ENCODE measurements at places on chromosomes 7 and 10.

DNA sequence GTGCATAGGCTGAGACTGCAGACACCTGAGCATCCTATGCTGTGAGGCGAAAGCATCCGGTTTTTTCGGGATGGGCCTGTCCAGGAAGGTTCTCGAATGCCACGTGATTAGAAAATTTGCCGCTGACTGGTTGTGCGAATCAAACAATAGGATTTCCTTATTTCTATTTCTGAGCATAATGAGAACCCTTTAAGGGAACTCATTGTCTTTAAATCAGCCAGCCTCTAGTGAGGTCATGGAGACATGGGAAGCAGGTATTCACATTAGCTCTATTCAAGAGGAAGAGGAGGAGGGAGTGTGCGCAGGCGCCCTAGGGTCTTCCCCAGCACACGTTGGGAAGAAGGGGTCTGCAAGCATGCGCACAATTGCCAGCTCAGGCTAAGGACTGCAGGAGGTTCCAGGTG is 5.6 kb downstream of the GIMAP1 start:
- no peak for DNase-seq

GRCh38 chr10:21505711-21506278 is 19.7 kb downstream of the SKIDA1 start:
- DNase-seq = no peak

GRCh38 chr10:23850631-23851030 is 358.3 kb upstream of the KIAA1217 start:
- no peak for DNase-seq

GRCh38 chr7:116232920-116233319 is 22.6 kb downstream of the TES start:
- no peak for DNase-seq

DNA sequence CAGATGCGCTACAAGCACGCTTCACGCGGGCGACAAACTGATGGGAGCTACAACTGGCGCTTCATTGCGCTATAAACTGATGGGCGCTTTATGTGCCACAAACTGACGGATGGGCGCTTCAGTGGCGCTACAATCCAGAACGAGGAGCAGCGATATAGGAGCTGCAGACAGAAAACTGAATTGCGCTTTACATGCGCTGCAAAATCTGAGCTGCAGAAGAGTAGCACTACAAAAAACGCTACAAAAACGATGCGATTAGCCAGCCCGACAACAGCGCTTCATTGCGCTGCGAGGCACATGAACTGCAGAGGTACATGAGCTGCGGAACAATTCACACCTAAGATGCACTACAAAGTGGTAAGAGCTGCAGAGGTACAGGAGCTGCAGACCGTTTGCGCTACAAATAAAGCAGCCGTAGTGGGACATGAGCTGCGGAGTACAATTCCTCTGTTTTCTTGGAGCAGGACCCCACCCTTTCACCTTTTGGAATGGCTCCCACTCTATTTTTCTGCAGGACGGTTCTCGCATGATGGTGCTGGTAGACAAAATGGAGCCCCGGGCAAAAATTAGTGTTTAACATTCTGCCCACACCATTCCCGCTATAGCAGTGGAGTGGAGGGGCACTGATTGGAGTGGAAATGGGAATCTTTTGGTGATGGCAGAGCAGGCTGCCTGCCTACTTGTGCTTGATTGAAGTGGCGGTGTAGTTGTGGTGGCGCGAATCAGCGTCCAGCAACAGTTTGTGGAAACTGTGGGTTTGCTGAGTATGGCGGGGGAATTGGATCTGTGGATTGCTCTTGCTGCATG is 1.2 kb upstream of the SGCE start:
- DNase-seq = no peak

DNA sequence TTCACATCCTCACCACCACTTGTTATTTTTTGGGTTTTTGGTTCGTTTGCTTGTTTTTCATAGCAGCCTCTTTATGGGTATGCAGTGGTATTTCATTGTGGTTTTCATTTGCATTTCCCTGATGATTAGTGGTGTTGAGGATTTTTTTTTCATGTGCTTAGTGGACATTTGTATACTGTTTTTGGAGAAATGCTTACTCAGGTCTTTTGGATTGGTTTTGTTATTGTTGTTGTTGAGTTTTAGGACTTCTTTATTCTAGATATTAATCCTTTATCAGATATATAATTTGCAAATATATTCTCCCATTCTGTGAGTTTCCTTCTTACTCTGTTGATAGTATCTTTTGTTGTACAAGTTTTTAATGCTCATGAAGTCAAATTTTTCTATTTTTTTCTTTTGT is 42.8 kb downstream of the GAD2 start:
- DNase-seq = no peak

DNA sequence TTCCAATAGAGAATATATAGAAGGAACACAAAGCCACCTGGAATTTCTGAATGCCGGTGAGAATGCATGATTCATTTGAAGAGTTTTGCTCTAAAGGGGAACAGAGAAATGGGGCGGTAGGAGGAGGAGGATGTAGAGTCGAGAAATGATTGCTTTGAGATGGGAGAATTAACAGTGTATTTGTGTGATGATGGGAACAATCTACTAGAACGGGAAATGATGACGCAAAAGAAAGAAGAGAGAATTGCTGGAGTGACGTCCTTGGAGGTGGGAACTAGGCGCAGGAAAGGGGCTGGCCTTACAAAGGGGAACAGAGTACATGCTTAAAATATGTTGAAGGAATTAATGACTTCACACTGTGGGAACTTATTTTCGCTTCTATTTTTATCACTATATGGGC is 188.1 kb downstream of the SDHAF3 start:
- DNase-seq = no peak

GRCh38 chr7:96167424-96167823 is 154.5 kb downstream of the SLC25A13 start:
- no peak for DNase-seq
